CD4-positive, alpha-beta T cell treated with Interleukin-6 at 100 ng/mL for 8 hours (primary cell): ENCODE measurements at places on chromosomes 1 and 21.

DNA sequence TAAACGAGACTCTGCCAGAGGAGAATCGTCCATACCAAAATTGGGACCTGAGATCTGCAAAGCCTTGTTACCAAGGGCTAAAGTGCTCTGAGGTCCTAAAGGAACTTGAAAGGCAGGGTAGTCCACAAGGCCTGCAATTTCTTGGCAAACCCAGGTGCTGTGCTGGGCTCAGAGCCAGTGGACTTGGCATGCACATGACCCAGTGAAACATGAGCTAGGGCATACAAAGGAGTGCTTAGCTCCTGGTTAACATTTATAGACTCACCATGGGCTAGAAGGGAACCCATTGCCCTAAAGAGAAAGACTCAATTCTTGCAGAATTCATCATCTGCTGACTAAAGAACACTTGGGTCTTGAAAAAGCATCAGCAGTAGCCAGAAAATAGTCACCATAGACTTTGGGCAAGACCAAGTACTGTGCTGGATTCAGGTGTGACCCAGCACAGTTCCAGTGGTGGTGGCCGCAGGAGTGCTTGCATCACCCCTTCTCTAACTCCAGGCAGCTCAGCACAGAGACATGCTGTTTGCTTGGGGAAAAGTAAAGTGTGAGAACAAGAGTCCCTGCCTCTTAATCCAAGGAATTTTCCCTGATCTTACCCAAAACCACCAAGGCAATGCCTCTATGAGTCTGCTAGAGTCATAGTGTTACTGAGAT, 1069.4 kb upstream of the ADGRL2 start:
- no peak for DNase-seq

GRCh38 chr1:207172321-207172720, 68.3 kb downstream of the C4BPA start:
- DNase-seq: no peak

GRCh38 chr1:197763769-197764168, 11.5 kb downstream of the DENND1B start:
- no peak for DNase-seq

- no peak for DNase-seq
These were observed 398.5 kb downstream of the PTPRU start for GRCh38 chr1:29634746-29635335.

GRCh38 chr1:7535016-7535415, 236.1 kb upstream of the VAMP3 start:
- no peak for DNase-seq

- DNase-seq: no peak
These were observed 106.9 kb downstream of the RIPK4 start for GRCh38 chr21:41659791-41660560.

GRCh38 chr1:185957441-185958363, 223.5 kb downstream of the HMCN1 start:
- DNase-seq: no peak

DNA sequence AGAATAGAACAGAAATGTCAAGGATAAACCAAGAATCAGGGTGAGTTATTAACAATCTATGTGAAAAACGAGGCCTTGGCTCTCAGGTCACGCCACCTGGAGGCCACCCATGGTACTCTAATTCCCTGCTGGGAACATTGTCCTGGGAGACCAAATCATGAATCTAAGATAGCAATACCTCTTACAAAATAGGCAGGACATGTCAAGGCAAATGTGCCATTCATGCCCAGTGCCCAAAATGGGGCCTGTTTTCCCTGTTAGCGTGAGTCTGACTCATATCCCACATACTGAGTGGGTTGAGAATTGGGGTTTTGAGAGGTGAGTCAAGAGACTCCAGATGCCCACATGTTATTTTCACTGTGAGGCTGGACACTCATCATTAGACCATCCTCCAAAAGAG, 380.8 kb downstream of the HHIPL2 start:
- no peak for DNase-seq

GRCh38 chr1:33042831-33043230, 6.1 kb upstream of the AK2 start:
- DNase-seq: no peak

GRCh38 chr21:40924641-40925040, 77.7 kb upstream of the DSCAM start:
- DNase-seq: no peak

DNA sequence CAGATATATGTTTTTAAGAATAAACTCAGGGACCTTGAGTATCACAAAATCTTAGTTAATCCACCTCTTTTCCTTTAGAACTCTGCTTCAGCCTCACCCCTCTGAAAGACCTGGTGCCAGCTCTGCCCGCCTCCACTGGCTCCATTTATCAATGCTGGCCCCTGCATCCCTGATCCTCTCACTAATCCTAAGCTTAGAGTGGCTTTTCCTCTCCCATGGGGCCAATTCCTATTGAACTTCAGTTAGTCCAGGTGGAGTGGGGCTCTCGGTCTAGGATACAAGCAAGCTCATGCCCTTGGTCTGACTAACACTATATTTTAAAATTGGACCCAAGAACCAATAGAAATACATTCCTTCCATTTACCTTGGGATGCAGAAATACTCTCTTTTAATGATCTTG, 87.0 kb downstream of the RGS7 start:
- no peak for DNase-seq

DNA sequence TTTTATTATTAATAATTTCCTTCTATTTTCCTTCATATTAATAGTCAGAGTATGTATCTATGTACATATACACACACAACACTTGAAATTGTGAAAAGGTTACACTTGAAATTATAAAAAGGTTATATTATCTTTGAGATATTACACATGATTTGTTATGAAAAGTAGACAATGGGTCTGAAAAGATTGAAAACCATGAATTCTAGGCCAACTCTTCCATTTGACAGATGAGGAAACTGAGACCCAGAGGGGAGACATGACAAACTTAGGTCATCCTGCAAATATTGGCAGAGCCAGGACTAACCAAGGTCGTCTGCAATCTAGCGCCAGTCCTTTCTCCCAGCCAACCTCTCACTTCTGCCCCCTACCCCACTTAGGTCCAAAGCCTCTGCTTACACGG, 33.2 kb downstream of the TRIM62 start:
- no peak for DNase-seq

DNA sequence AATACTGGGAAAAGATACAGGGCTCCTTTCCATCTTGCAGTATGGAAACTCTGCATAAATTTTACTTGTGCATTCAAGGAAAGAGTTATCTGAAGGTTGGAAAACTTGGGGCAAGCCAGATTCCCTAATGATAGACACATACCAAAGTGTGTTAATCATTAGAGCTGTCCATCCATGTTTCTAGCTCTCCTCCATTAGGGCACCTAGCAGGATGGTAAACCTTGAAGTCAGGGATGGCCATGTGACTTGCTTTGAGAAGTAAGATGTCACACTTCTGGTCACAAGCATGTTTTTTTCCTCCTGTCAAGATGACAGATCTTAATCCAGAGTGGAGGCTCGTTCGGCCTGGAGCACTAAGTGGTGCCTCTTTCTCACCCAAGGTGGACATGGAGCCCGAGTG, 241.9 kb upstream of the RUNX1 start:
- DNase-seq: no peak

- no peak for DNase-seq
These were observed 136.9 kb downstream of the CDC7 start for GRCh38 chr1:91637539-91637994.

- no peak for DNase-seq
These were observed 26.5 kb downstream of the CD53 start for GRCh38 chr1:110899458-110899843.

DNA sequence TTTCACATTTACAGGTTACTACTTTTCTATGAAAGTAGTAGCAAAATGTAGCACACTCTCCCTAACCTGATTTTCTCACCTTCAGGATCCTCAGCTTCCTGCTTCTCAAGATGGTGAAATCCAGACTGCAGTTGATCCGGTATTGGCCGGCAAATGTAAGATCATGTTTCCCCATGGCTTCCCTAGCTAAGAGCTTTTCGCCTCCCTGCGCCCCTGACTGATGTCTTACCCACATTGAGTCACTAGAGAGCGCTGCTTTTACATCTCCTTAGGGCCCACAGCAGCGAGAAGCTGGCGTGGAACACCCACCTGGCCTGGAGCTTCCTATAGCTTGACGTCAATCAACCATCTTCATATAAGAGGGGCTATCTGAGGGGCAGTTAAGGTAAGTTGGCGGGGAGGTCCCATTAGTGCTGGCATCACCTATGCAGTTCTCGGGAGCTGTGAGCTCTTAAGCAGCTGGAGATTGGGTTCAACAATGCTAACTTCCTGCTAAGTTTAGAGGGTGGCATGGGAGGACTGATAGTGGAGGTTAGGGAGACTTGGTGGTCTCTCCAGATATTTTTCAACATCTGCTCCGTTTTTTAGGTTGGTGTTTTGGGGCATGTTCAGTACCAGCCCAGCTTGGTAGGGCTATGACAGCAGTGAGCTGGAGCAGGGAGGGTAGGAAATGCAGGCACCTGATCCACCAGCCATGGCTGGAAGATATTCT, 5.5 kb downstream of the PTPN7 start:
- DNase-seq: peak; percentile 55

GRCh38 chr1:25831569-25832196, 11.9 kb downstream of the MTFR1L start:
- no peak for DNase-seq

GRCh38 chr1:156698995-156699394, 6.4 kb downstream of the CRABP2 start:
- no peak for DNase-seq

DNA sequence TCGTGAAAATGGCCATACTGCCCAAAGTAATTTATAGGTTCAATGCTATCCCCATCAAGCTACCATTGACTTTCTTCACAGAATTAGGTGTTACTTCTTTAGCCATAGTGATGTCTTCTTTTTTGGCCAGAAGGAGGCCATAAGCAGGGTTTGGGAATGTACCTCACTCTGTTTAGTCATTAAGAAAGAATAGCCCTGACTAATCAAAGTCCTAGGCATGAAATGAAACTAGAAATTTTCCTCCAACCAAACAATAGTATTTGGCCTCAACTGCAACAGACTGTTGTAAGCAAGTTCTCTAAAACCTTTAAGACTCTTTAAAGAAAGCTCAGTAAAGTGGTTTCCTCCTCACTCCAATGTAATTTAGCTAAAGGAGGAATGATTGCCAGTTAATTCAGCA, 163.9 kb downstream of the AKT3 start:
- DNase-seq: no peak

- DNase-seq: peak; percentile 81
These were observed 22.7 kb upstream of the PIK3CD start for GRCh38 chr1:9628541-9629444.

- DNase-seq: no peak
These were observed 25.2 kb downstream of the COA7 start for GRCh38 chr1:52672946-52673345.

DNA sequence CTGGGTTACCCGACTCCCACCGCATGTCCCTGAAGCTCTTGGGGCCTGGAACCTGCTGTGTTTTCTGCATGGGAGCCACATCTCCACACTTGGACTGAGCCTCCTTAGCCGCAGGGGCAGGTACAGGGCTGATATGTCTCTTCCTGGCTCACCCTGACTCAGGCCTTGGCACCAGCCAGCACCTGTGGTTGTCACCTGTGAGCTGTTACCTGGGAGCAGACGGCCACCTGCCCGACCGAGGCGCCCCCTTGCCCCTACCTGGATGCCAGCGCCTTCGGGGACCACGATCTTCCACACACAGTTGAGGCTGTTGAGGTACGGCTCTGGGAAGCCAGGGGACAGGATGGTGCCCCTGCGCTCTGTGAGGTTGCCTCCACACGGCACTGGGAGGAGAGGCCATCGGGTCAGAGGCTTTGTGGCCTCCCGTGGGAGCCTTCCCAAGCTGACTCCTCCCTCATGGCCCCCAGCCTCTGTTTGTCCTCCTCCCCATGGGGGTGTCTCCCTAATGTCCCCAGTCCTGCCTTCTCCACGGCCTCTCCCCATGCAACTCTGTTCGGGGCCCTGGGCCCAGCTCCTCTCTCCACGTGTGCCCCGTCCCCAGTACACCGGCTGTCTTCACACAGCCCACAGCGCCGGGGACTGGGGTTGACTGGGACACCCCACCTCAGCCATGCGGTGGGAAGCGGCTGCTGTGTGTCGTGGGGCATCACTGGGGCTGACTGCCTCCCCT, 152.0 kb downstream of the ZSCAN20 start:
- DNase-seq: no peak

GRCh38 chr1:17059391-17060305, 5.8 kb upstream of the SDHB start:
- DNase-seq: peak; percentile 22

- DNase-seq: no peak
These were observed 21.6 kb downstream of the C2CD2 start for GRCh38 chr21:41932191-41932575.

GRCh38 chr1:9724706-9725476, 73.4 kb downstream of the PIK3CD start:
- DNase-seq: peak; percentile 73

DNA sequence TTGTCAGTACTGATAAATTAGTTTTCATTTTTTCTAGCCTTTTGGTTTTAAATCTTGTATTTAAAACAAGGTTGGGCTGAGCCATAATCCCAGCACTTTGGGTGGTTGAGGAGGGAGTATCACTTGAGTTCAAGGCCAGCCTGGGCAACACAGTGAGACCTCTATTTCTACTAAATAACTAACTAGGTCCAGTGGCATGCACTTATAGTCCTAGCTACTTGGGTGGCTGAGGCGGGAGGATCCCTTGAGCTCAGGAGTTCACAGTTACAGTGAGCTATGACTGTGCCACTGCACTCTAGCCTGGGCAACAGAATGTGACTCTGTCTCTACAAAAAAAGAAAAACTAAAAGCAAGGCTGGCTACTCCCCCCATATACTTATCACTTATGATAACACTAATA, 21.5 kb upstream of the TTC39A start:
- DNase-seq: no peak

GRCh38 chr1:180947901-180948640, 35.4 kb downstream of the KIAA1614 start:
- DNase-seq: no peak

DNA sequence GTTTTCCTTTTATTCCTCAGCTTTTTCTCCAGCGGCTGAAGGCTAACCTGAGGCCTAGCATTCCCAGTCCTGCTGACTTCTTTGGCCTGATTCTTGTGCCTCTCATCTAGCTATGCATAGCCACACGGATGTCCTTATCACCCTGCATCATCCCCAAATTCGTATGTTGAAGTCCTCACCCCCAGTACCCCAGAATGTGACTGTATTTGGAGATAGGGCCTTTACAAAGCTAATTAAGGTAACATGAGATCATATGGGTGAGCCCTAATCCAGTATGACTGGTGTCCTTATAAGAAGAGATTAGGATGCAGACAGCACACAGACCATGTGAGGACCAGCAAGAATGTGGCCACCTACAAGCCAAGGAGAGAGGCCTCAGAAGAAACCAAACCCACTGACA, 44.6 kb downstream of the CDCP2 start:
- DNase-seq: no peak

DNA sequence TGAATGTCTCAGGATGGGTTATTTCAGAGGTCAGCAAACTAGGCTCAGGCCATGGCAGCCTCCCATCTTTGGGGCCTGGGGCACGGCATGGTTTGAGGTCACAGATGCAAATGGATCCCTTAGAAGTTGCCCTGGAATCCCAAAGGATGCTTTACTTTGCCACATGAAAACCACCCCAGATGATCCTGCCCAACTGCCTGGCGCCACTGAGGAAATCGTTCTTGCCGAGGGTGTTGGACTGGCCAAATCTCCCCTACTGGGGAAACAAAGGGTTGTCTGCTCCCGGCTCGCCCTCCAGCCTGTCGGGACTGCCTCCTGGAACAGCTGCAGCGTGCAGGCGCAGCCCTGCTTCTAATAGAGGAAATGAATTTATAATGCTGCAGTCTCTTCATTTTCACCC, 173.0 kb upstream of the LMO4 start:
- no peak for DNase-seq

- DNase-seq: no peak
These were observed 9.3 kb upstream of the FCRL1 start for GRCh38 chr1:157829210-157829609.

GRCh38 chr21:29022166-29022565, 2.3 kb upstream of the USP16 start:
- peak; percentile 6 for DNase-seq
